ENCODE measurements at places on chromosomes 1 and 21.

GRCh38 chr21:18369115-18369514, 34.5 kb downstream of the TMPRSS15 start:
- no peak for DNase-seq

- DNase-seq = no peak
Measured at GRCh38 chr1:150415800-150416199, 51.9 kb downstream of the RPRD2 start.

- DNase-seq = peak; percentile 41
Measured at GRCh38 chr1:185566995-185567394, 167.2 kb upstream of the HMCN1 start.

DNA sequence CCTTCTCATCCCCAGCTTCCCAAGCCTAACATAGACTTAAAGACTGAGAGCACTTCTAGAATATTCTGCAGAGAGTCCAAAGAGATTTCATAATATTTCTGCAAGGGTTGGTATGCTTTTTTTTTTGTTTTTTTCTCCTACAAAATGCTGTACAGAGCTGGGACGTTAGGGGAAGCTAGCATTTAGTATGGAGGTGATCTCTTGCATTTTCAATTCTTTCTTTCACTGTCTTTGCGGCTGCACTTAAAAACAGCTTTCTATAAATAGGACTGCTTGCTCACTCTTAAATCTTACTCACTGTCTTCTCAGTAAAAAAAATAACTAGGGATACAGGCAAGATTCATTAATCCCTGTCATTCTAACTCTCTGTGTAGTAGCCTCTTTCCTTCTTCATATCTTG, 7.4 kb downstream of the DSCAM start:
- DNase-seq = no peak

GRCh38 chr1:57440096-57440495, 16.2 kb upstream of the DAB1 start:
- DNase-seq = no peak

GRCh38 chr1:202586871-202587270, 123.4 kb downstream of the SYT2 start:
- DNase-seq = no peak

- DNase-seq = no peak
Measured at GRCh38 chr1:155499953-155500639, 62.5 kb downstream of the ASH1L start.

DNA sequence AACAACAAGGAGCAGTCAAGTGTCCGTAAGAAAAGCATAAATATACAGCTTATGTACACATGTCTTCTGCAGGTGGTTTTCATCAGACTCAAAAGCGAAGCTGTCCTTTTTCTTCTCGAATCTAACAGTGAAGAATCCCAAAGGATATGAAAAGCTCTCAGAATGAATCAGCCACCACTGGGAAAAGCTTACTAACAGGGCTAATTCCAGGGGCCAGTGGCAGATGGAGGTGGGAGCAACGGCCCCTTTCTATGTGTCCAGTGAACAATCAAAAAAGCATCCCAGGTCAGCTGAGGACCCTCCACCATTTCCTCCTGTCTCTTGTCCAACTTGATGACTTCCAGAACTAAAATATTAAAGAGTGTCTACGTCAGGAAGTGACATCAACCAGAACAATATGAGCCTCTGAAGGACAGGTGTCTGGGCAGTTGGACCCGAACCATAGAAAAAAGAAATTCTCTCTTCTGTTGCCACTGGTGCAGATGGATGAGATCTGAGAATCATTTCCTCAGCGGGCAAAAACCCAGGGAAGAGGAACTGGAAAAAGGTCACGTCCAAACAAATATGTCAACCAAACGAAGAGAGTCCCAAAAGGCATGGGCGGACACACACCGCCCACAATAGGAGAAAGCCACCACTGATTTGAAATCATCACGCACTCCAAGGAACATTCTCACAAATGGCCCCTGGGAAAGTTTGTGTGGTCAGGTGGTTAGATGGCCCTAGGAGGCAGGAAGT, 70.4 kb upstream of the TIAM1 start:
- DNase-seq = no peak

DNA sequence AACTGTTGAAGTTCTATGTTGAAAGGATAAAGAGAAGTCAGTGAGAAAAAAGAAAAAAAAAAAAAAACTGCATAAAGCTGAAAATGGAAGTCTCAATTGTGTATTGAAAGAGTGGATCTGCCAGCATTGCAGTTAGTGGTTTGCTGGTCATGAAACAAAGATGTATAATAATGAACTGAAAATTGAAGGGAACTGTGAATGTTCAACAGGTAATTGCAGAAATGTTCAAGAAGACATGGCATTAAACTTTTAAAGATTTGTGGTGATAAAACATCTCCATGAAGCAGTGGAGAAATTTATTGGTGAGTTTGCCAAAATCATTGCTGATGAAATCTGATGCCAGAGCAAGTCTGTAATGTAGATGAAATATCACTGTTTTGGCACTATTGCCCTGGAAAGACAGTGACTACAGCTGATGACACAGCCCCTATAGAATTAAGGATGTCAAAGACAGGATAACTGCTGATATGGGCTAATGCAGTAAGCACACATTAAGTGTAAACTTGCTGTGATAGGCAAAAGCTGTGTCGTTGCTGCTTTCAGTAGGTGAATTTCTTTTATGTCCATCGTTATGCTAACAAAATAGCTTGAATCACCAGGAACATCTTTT, 71.0 kb downstream of the RD3 start:
- no peak for DNase-seq

- peak; percentile 62 for DNase-seq
Measured at GRCh38 chr1:13700521-13701270, 708 bp downstream of the PRDM2 start.

DNA sequence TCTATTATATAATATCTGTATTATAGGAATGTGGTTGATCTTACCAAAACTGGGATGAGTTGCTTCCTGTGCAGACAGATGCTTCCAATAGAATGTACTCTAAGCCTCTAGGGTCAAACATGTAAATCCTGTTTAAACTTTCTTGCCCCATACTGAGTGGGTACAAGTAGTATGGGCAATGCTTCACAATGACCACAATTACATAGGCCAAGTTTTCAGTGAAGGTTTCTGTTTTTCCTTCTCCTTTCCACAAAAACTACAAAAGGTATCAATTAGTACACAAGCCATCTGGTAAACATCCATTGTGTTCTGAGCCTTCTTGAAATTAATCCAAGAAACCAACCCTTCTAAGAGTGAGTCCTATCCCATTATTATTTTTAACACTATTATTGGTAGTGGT, 16.8 kb downstream of the OTUD7B start:
- DNase-seq = no peak

DNA sequence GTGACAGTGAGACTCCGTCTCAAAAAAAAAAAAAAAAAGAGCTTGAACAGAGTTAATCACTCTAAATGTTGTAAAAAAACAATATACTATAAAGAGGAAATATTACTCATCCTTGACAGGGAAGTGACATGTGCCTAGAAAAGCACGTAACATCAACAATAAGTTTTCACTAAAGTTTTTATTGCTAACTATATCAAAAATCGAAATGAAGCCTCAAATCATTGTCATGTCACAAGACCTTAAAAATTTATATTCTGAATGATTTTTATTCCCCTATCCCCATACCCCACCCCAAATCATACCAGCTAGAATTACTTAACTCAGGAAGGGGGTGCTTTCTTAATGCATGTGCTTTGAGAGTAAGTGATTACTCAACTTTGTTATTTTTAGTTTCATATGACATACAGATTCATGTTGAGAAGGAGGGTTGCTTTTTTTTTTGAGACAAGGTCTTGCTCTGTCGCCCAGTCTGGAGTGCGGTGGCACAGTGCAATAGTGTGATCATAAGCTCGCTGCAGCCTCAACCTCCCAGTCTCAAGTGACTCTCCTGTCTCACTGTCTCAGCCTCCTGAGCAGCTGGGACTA, 53.6 kb upstream of the MUTYH start:
- DNase-seq = peak; percentile 35

GRCh38 chr21:32096411-32096810, 182.4 kb downstream of the MIS18A start:
- peak; percentile 28 for DNase-seq

DNA sequence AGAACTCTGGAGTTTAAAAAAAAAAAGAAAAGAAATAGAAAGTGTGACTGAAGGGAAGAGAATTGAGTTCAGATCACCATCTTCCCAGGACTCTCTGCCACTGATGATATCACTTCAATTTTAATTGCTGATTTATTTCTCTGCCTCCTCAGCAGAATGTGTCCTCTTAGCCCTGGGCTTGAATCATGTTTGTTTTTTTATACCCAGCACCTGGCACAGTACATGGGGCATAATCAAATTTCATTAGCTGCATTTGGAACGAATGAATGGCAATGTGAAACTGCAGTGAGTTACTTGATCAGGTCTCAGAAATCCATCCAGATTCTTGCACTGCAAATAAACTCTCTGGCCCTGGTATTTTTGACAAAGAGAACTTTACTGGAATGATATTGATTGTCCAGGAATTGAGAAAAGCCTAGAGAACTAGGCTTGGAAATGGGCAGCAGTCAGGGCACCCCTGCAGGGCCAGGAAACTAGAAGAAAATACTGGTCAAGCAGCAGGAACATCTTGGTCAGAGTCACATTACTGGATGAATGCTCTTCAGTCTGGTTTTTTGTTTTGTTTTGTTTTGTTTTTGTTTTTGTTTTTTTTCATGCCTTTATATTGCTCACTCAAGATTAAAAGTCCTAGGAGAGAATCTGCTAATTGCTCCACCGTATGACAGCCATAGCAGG, 103.8 kb upstream of the FAM78B start:
- DNase-seq = no peak

- no peak for DNase-seq
Measured at GRCh38 chr1:233912909-233913308, 8.4 kb downstream of the SLC35F3 start.

DNA sequence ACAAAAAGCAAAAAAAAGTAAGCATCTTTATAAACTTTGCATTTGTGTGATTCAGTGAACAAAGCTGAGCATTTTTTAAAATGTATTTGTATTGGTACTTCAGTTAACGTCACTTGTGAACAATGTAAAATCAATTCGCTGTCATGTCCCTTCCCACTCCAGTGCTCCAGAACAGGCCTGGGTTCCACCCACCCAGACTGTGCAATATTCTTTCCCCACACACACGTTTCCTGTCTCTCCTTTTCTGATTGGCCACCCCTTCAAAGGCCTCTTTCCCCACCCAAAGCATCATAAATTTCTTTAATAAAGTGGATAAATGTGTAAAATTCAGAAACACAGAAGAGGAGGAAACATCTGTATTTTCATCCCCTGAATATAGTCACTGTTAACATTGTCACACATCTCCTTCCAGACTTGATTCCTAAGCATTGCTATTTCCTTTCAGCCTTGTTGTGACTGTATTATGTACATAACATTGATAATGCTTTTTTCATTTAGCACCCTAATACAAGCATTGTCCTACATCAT, 12.0 kb downstream of the CLEC20A start:
- DNase-seq = no peak

- no peak for DNase-seq
Measured at GRCh38 chr1:183958958-183959357, 78.6 kb downstream of the COLGALT2 start.

GRCh38 chr1:192878249-192878648, 69.4 kb downstream of the RGS2 start:
- no peak for DNase-seq

GRCh38 chr21:44379991-44380865, 26.8 kb downstream of the TRPM2 start:
- no peak for DNase-seq

GRCh38 chr1:64890699-64891447, 75.5 kb downstream of the JAK1 start:
- DNase-seq = no peak

DNA sequence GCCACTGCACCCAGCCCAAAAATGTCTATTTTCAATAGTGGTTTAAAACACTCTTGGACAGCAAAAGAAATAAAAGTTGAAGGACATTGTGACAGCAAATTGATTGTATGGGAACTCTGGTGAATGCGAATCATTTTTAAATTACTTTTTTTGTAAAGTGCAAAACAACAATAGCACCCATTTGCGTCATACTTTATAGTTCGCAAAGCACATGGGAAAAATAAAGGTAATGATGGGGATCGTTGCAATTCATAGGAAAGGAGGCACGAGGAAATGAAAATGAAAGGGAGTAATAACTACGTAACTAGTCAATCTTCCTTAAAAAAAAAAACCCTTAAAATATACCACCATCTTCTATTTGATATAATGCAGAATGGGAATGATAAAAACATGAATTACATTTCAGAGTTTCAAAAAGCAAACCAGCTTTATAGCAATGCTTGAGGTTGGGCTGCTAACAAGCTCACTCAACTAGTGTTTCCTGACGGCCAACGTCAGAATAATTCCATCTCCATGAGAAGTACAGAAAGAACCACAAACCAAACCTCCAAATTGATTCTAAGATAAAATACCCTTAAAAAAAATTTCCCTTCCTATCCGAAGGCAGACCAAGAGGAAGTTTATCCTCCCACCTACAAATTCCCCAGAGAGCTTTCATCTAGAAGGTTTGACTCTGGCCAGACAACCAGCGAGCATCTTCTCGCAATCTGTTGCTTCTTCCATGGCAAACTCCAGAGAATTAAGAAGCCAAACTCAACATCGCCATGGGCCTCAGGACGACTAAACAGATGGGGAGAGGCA, at the start of gene EDARADD:
Gene EDARADD, plus strand, starts transcription at position 606 of the 801 bp plus-strand sequence. Its CDS starts 159 bp downstream, at position 765.
- no peak for DNase-seq

GRCh38 chr1:2300004-2300771, 72.1 kb downstream of the SKI start:
- DNase-seq = peak; percentile 92

- DNase-seq = no peak
Measured at GRCh38 chr1:20425622-20426021, 60.4 kb downstream of the CAMK2N1 start.

Data from activated CD4-positive, alpha-beta T cell treated with anti-CD3 and anti-CD28 coated beads for 36 hours (primary cell).